Fibroblast of gingiva (primary cell): ENCODE measurements at places on chromosomes 7 and 10.

DNA sequence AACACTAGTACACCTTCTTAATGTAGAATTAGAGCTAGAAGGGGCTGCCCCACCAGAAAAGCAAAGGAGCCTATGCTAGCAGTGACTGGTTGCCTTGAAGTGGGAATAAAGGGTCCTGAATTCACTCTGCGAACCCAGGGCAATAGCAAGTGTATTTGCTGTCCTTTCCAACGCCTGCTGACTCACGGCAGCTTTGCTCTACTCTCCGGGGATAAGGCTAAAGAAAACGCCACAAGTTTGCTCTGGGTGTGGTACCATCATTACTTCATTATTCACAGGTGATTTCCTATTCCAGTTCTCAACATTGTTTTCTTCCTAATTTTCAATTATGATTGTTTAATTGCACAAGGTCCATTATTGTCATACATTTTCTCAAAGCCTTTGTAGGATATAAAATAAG lies 220.5 kb upstream of the AOAH start:
- DNase-seq: no peak

- no peak for DNase-seq
These were observed 219.1 kb downstream of the GFRA1 start for GRCh38 chr10:116053910-116054309.

DNA sequence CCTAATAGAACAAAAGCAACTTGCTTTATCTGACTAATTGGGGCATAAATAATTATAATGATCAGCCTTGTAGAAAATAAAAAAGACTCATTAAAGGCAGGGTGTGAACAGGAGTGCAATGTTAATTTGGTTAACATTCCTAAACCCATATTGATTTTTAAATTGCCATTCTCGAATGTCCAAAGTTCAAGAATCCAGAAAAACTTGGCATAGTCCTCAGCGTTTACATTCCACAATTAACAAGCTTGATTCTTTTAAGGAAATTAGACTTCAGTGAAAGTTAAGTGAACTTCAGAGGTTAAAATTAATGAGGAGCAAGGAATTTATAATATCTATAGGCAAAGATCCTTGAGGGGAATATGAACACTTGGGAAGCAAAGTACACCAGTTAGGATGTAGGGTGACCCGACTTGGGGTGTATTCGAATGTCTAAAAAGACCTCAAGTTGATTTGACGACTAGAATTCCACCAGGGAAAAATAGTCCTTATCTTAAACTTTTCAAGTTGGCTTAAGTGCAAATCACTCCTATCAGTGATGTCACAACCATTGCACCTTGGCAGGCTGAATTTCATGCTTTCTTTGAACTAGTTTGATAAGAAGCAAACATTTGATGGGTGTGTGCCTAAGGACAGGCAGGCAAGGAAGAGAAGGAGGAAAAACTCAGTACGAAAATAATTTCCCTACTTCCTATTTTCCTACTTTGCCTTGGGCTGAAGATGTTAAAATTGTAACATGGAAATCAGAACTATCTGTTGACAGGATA lies 830.4 kb upstream of the COBL start:
- DNase-seq: no peak

DNA sequence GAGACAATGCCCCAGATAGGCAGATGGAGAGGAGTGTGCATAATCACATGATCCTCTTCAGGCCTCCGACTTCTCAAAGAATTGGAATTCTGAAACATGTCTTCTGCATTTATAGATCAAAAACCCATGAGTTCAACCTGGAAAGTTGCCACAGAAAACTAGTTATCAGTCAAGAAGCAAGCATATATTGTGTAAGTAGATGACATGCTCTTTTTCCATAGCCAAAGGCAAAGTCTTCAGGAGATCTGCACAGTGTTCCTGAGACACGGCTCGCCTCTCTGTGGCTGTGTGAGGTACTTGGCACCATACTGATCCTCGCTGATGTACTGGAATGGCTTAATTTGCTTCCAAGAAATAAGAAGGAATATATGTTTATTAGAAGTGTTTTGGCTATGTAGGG lies 213.5 kb upstream of the MKI67 start:
- DNase-seq: no peak

- DNase-seq: peak; percentile 21
These were observed 30.3 kb downstream of the CCNJ start for GRCh38 chr10:96073722-96074121.

DNA sequence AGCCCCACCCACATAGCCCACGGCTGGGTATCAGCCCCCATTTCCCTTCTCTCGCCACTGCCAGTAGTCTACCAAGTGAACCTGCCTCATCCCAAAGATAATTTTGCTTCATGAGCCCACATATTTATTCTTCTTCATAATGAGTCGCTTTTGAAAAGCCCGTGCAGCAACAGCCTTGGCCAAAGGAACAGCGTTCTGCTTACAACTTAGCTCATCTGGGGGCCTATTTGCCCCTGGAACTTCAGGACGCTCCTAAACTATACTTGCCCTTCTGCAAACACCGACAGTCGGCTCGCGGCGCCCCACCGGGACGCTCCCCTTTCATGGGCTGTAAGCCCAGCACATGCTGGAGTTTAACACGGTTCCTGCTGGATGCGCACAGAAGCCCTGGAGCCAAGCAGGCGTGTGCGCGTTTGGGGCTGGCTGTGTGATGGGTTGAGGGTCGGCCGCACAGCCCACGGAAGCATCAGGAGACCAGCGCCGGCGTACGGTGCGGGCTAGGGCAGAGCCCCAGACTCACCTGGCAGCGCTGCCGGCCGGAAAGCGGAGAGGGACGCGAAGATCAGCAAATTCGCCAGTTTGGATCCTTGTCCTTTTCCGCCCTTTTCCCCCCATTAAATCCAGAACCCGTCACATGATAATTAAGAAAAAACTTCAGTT lies 370 bp downstream of the TMEM60 start:
- no peak for DNase-seq

- no peak for DNase-seq
These were observed 11.5 kb upstream of the FGFR2 start for GRCh38 chr10:121609426-121610380.

GRCh38 chr7:25851332-25852210 lies 300.4 kb upstream of the NFE2L3 start:
- DNase-seq: peak; percentile 69

GRCh38 chr7:134879815-134880475 lies 100.5 kb downstream of the CALD1 start:
- no peak for DNase-seq

- DNase-seq: no peak
These were observed 148.2 kb downstream of the PRKAG2 start for GRCh38 chr7:151728746-151729145.

DNA sequence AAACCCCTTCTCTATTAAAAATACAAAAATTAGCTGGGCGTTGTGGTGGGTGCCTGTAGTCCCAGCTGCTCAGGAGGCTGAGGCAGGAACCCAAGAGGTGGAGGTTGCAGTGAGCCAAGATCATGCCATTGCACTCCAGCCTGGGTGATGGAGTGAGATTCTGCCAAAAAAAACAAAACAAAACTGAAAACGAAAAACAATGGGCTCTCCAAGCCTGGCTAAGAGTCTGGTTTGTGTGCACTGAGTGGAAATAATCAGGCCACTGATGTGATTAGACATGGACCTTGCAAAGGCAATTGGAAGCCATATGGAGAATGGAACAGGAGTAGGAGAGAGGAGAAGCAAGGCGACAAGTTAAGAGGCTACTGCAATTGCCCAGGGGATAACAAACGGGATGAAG lies 60.1 kb upstream of the GSDME start:
- no peak for DNase-seq
